NCI-H1417 treated with DMSO at 0.1 percent for 48 hours (cell line): ENCODE measurements at places on chromosomes 12 and 14.

DNA sequence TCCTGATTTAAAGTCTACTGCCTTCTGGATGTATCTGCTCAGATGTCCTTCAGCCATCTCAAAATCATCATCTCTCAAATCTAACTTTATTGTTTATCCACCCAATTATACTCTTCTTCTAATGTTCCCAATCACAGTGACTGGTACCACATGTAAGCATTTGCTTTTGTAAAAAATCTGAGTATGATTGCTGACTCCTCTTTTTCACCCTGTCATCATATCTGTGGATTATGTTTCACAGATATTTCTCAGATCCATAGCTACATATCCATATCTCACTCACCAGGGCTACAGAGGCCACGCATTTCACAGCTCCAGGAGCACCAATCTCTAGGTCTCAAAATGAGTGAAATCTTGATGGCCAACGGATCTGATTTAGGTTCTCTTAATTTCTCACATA, 76.1 kb downstream of the DHRS2 start:
- no peak for DNase-seq

DNA sequence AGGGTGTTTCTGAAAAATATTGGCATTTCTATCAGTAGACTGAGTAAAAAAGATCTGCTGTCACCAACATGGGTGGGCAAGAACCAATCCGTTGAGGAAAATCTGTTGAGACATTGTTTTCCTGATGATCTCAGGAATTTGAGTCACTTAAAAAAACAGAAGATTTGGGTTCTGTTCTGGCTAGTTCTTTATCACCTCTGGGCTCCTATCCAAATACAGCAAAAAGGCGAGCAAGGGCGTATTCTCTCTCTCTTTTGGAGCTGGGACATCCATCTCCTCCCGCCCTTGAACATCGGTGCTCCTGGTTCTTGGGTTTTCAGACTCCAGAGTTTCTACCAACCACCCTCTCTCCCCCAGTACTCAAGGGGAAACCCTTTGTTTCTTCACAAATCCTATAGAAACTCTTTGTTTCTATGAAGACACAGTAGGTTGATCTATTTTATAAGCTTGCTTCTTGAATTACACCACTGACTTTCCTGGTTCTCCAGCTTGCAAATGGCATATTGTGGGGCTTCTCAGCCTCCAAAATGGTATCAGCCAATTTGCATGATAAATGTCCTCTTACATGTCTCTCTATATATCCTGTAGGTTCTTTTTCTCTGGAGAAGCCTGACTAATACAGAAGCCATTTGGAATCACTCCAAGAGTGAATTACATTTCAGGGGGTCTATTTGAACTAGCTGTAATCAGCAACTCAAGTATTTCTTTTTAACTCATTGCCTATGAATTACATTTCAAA, 263.9 kb upstream of the TMTC1 start:
- DNase-seq: no peak

GRCh38 chr12:116955382-116956021, 44.8 kb downstream of the FBXW8 start:
- DNase-seq: no peak

GRCh38 chr12:13293096-13293495, 96.6 kb downstream of the EMP1 start:
- DNase-seq: no peak

DNA sequence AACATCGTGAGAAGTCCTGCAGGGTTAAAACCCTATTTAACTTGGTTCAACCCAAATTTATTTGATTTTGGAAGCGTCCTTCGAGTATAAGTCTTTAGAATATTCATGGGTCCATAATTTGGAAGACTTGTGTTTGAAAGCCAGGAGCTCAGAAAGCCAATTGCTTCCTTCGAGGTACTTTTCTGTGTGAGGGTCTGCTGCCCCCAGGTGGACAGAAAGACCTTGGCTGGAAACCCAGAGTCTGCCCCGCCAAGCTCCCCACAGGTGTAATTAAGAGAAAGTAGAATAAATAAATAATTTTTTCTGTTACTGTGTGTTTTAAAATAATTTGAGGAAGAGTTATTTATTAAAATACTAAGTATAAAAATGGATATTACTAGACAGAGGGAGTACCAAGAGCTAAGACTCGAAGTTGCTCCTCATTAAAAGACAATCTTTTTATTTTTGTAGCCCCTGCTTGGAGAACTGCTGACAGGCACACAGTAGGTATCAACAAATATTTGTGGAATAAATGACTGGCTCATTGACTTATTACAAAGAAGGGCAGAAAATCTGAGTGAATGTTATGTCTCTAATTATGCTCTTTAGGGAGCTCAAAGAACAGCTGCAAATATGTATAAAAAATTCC, 105.8 kb downstream of the PAH start:
- no peak for DNase-seq

- no peak for DNase-seq
These were observed 11.2 kb downstream of the RHOF start for GRCh38 chr12:121781998-121782979.

GRCh38 chr12:20351406-20351805, 16.9 kb upstream of the PDE3A start:
- no peak for DNase-seq

DNA sequence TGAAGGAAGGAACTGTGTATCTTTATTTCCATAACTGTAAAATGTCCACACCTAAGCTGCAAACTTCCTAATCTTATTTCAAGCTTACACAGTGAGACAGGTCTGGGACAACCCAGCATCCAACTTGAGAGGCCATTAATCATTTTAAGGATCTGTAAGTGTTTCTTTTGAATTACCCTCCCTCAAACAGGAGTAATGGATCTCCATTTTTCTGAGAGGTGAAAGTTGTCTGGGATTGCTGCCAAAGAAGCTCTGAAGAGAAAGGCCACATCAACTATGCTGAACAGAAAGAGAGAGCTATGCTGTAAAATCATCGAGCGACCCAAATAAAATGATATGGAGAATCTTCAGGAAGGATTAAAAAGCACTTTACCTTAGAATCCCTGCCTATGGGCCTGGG, 131.7 kb upstream of the CPNE8 start:
- DNase-seq: no peak

GRCh38 chr14:54653712-54654469, 87.0 kb downstream of the SAMD4A start:
- DNase-seq: no peak

- DNase-seq: no peak
These were observed 52.9 kb downstream of the ATXN2 start for GRCh38 chr12:111546171-111546570.

DNA sequence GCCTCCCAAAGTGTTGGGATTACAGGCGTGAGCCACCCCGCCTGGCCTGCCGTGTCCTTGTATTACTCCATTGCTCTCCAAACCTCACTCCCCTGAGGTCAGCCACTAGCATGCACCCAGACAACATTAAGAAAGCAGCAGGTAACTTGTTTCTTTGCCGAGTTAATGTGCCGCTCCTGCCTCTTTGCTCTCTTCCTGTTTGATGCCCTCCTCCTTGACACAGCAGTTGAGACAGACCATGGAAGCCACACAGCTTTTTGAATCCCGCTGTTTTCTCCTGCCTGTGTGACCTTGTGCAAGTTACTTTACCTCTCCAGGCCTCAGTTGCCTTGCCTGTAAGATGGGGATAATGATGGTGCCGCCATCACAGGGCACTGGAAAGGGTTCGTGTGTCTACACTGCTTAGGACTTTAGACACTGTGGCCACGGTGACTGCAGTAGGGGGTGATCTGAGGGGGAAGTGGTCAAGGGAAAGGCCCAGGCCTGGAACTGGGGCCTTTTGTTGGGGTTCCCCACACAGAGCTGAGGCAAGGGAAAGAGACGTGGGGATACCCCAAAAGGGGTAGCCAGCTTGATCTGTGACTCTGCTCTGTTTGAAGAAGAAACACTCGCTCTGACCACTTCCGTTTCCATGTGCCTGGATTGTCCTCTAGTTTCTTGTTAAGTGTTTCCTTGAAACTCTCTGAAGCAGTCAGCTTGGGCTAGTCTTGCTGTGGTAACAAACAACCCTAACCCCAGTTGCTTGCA, 69.3 kb downstream of the RIN3 start:
- DNase-seq: no peak

DNA sequence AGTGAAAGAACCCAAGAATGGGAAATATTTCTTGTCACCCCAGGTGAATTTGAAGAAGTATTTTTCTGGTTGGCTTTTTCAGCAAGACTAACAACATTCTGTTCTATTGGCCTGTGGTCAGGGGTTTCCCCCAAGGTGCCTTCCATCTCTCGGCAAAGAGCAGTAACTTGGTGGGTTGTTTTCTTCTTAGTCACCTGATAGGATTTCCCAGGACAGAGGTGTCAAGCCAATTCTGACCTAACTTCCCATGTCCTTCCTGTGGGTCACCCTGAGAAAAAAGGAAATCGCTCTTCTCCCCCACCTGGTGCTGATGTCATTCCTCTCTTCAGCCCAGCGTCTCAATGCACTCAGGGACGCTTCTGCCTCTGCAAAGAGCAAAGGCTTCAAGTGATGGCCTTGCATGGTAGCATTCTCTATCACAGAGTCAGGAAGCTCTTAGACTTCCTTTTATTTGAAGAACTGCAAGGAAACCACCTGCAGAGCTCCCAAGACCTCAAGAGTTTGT, 16.1 kb upstream of the IFNG start:
- no peak for DNase-seq

- DNase-seq: no peak
These were observed 14.8 kb downstream of the EMP1 start for GRCh38 chr12:13211191-13211858.

DNA sequence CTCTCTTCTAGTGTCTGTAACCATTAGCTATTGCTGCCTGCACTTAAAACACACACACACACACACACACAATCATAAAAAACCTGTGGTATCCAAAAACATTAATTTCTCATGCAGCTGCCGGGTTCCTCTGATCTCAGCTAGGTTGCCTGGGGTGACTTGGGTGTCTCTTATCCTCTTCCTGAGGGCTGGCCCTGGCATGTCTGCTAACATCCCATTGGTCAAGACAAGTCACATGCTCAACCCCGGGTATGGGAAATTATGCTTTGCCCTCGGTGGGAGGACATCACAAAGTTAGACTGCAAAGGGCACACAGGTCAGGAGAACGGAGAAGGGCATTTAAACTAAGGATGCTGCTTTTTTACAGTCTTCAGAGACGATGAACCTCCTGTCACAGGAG, 55.7 kb downstream of the TRPV4 start:
- DNase-seq: no peak

- DNase-seq: no peak
These were observed 17.2 kb upstream of the CACNA1C start for GRCh38 chr12:2035431-2036055.

DNA sequence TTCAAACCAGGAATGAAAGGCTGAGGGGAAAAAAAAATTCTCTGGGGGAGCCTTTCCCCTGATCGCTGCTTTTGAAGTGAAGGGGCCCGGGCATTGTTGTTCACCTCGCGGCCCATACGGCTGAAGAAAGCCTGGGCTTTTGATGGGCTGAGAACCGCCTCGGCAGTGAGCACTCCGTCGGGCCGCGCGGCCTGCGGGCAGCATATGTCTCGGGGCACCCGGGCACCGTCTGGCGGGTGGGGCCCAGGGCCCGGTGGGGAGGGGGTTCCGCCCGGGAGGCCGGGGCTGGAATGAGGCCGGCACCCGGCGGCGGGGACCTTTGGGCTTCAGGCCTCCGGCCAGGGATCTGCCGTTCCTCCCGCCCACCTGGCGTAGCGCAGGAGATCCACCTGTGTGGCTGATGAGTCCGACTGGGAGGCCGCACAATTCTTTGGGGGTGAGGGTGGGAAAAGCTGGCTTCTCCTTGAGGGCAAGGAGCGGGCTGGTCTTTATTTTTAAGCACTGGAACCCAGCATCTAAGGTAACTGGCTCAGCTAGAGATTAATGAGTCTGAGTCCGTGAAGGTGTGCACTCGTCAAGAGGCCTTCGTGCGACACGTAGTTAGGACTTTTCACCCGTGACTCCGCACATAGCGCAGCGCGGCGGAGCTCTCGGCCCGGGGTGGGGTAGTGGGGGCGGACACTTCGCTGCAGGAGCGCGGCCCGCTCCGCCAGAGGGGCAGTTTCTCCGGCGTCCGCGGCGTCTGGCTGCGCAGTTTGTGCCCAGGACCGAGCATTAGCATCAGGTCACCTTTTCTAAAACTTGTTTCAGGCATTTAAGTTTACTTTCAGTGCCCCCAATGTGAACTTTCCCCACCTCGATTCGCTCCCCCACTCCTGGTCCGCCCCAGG, 10.6 kb downstream of the FOXA1 start:
- peak; percentile 34 for DNase-seq

GRCh38 chr14:60304509-60304908, 55.5 kb downstream of the PPM1A start:
- DNase-seq: no peak

DNA sequence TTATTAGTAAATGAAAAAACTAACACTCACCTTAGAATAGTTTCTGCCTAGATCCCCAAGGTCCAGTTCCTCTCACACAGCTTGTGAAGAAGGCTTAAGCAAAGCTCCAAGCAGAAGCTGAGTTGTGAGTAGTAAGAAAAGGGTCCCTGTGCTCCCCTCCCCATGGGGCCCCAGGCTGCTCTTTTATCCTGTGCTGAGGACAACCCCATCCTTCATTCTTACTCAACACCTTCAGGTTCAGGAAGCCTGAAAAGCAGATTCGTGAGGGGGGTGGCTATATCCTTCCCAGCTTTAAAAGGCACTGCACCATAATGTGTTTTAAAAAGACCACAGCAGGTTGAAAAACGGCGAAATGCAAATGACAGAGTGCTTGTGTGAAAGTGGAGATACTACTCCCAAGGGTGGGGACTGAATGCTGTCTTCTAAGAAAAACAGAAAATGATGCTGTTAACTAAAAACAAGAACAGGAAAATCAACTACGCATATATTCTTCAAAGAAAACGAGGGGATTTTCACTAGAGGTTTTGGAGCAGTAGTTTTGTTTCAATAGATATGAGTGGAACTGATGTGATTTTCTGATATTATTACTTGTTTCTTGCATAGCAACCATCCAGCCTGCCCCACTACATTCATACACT, 182.7 kb downstream of the KTN1 start:
- DNase-seq: no peak

- DNase-seq: no peak
These were observed 687.1 kb upstream of the FBXO33 start for GRCh38 chr14:40119321-40119720.

- DNase-seq: no peak
These were observed 557.2 kb downstream of the BCL11B start for GRCh38 chr14:98714626-98715425.

DNA sequence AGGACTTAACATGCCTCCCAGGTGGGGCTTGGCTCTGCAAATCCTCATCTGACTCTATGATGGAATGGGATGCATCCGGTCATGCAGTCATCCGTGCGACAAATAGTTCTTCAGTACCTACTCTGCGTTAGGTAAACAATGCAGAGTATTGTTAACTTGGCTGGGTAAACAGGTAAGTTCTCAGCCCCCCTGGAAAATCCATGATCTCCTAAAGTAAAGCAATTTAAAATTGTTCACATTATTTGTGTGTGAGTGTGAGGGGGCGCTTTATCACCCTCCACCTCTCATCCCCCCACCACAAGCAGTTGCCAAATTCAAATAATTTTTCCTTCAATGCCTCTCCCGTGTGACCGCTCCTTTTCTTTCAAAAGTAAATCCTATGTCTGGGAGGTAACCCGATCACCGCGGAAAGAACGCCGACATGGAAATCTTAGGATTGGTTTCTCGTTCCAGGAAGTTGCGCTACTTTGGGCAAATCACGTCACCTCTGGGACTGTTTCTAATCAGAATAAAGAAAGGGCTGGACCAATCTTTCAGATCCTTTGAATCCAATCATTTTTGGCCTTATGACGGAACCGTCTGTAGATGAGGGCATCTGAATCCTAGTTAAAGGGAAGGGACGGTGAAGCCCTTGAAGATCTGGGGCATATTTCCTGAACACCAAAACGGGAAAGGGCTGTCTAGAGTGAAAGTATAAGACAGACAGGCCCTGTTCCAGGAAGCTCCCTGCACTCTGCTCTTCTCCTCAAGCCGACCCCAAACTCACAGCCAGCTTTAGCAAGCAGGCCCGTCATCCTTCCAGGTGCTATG, 44.0 kb upstream of the SINHCAF start:
- no peak for DNase-seq

- no peak for DNase-seq
These were observed 1.1 kb downstream of the MIS18BP1 start for GRCh38 chr14:45251912-45252311.
